Posterior vena cava (tissue), 2 donors: ENCODE measurements at places on chromosomes 11 and 22. TPM values are rescaled to one million over a fixed set of nuclear protein-coding genes. Genes with fewer than 3 reads are reported as not detected.

RFPL3 gene
- not detected for total RNA-seq

PHOX2A gene
- not detected for total RNA-seq

- DNase-seq: peak; percentile 90
Observed at GRCh38 chr11:12086271-12087074, 23.9 kb upstream of the MICAL2 start.

- no peak for DNase-seq
Observed at GRCh38 chr11:21174781-21175180, 505.4 kb downstream of the NELL1 start.
